Hematopoietic multipotent progenitor cell treated with erythropoietin and hydrocortisone succinate and interleukin-3 and kit ligand, for 8 days (in vitro differentiated cells): ENCODE measurements at places on chromosomes 16 and 17.

GRCh38 chr16:57377080-57377841 is 5.0 kb downstream of the CX3CL1 start:
- no peak for DNase-seq

GRCh38 chr17:1978396-1978949 is 46.7 kb downstream of the RTN4RL1 start:
- no peak for DNase-seq

GRCh38 chr16:67683767-67684166 is 17.2 kb downstream of the C16orf86 start:
- no peak for DNase-seq

DNA sequence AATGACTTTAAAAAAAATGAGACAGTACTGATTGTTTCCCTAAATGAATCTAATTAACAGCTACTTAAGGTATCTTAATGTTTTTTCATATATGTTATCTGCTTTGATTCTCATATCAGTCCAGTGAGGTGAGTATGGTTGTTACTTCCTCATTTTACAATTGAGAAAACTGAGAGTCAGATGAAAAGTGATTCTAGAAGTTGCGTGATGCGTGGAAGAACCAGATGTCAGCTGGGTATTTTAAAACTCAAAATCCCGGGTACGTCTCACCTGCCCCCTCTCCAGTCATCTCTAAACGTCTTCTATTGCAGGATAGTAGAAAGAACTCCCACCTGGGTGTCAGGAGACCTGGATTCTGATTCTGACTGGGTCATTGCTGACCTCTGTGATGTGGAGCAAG is 89.2 kb downstream of the MAP2K6 start:
- no peak for DNase-seq

- no peak for DNase-seq
Observed at GRCh38 chr16:12256921-12257320, 280.4 kb downstream of the SNX29 start.

DNA sequence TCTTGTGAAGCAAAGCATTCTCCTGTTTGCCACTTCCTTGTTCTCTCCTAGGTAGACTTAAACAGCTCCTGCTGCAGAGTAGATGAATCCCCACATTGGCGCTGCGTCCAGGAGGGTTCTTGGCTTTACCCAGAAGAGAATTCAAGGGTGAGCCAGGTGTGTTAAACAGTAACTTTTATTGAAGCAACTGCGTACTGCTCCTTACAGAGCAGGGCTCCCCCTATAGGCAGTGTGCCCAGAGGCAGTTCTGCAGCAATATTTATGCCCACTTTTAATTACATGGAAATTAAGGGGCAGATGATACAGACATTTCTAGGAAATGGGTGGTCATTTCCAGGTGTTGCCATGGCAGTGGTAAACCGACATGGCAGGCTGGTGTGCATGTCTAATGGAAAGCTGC is 987.6 kb upstream of the RBFOX1 start:
- no peak for DNase-seq

DNA sequence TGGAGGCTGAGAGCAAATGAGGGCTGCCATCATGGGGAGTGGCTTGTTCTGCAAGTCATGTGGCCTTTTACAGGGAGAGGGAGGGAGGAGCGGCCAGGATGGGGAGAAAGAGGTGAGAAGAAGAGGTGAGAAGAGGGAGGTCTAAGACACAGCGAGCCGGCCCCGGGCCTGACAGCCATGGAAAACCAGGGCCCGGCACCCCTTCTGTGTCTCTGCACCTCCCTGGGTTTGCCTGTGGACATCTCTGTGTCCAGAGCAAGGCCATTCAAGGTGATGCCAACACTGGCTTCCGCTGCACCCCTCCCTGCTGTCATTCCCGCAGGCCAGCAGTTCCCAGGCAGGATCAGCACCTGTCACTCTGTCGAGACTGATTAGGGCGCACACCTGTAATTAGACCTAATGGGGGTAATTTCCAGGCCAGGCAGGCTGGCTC is 75.6 kb downstream of the MGAT5B start:
- DNase-seq, result no peak

- DNase-seq, result no peak
Observed at GRCh38 chr16:84455031-84455430, 49.4 kb downstream of the MEAK7 start.

DNA sequence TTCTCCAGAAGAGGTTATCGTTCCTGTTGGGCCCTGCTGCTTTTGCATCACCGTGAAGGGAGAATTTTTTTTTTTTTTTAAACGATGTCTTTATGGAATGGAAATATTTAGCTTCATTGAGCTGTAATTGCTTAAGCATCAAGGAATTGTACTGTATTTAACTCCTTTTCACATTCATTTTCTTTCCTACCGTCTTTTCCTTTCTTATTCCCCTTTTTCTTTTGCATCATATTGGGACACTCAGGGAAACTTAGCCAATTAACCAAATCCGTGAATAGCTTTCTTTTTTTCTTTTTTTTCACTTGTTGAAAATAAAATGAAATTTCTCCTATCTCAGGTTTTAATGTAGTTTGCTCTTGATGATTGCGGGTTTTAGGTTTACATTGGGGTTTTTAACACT is 1.5 kb downstream of the TNRC6A start:
- DNase-seq, result no peak

DNA sequence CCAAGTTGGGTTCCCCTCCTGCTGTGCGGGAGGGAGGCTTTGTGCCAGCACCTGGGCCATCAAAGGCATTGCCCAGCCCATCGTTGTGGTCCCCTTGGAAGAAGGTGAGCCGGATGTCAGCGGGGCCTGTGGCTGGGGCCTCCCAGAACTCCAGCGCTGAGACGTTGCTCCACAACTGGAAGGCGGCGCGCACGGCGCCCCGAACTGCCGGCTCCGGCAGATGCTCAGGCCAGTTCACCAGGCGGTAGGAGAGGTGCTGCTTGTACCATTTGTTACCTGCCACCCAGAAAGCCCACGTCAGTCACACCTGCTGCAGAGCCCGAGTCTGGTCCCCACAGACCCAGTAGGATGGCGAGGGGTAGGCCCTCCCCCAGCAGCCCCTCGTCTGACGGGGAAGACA is 12.4 kb downstream of the C17orf50 start:
- no peak for DNase-seq

GRCh38 chr16:61654962-61655361 is 381.3 kb downstream of the CDH8 start:
- no peak for DNase-seq

- DNase-seq, result no peak
Observed at GRCh38 chr16:84829168-84829965, 9.6 kb downstream of the CRISPLD2 start.

DNA sequence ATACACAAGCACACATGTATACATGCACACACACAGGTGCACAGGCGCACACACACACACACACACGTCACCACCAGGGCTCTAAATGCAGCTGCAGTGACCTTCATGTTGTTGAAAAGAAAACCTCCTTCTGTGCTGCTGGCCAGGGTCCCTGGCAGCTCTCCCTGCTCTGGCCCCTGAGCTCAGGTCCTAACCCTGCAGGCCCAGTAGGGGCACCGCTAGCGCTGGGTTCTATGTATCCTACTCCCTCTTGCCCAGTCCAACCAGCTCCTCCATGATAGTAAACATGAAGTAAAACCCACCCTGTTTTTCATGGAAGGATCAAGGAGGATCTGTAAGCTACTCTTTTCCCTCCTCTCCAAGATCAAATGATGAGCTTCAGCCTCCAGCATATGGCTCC is 172.8 kb downstream of the RBFOX3 start:
- DNase-seq, result no peak

DNA sequence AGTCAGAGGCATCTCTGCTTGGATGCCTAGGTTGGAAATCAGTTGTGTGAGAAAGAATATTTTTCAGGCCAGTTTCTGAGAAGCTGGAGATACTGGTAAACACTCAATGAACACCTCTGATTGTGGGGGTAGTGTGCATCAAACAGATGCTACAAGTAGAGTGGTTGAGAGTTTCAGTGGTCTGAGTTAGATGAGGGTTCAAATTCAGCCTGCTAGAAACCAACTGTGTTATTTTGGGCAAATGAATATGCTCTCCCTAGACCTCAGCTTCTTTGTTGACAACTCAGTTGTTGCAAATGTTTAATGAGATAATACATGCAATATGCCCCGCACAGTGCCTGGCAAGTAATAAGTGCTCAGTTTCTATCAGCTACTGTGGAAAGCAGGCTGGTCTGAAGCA is 25.2 kb upstream of the MAF start:
- no peak for DNase-seq

GRCh38 chr17:62824290-62825131 is 16.4 kb upstream of the MARCHF10 start:
- no peak for DNase-seq

GRCh38 chr16:23960081-23960885 is 124.5 kb downstream of the PRKCB start:
- no peak for DNase-seq

- DNase-seq, result peak; percentile 86
Observed at GRCh38 chr16:67235816-67236562, 9.1 kb downstream of the TMEM208 start.
